ENCODE measurements at places on chromosomes 13 and 19.

DNA sequence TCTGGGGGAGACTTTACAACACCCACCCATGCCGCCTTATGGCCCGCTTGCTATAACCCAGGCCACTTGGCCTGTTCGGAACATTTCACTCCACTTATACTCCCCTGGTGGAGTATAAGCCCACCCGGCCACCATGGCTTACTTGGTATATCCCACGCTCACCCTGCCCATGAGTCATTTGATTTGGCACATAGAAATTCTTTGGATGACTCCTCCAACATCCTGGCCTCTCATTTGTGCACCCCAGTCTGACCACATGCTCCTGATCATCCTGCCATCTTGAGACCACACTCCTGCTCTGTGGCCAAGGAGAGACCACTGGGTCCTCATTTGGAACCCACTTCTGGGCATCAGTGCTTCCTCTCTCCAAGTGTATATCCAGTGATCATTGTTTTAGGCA is 5.2 kb downstream of the SPACA6 start:
- no peak for DNase-seq

DNA sequence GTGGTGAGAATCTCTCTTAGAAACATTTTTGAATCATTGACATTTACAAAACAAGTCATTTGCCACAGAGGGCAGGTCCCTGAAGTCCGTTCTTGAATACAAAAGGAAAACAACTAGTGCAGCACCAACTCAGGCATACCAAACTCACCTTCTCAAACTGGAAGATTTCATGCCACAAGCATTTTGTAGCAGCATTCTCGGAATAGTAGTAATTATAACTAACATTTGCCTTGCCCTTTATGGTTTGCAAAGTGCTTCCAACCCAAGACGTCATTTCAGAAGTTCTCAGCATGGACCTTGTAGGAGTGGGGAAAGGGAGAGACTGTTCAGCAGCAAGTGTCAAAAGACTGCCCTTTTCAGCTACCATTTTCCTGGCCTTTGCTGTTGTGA is 344.6 kb downstream of the RFC3 start:
- DNase-seq: no peak

DNA sequence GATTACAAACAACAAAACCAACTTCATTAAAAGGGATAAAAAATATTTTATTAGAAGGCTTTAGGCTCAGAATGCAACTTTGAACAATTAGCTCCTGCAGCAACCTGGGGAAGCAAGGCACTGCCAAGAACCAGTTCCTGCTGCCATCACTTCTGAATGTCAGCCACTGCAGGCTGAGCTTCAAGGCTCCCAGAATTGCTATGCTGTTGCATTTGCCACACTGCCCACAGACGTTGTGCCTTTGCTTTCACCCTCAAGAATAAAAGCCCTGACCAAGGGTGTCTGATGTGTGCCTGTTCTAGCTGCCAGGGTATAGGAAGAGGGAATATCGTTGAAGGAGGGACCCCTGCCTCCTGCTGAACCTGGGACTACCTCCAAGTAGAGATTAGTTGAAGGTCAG is 238.4 kb downstream of the ITGBL1 start:
- no peak for DNase-seq

- no peak for DNase-seq
Observed at GRCh38 chr19:35118268-35119020, 2.8 kb downstream of the FXYD3 start.

GRCh38 chr13:85303630-85304029 is 495.6 kb downstream of the SLITRK6 start:
- DNase-seq: no peak

GRCh38 chr13:37365496-37365895 is 233.1 kb downstream of the POSTN start:
- DNase-seq: no peak

Measured in NCI-H2171 (cell line).